ENCODE measurements at places on chromosomes 6 and 20. TPM values are rescaled to one million over a fixed set of nuclear protein-coding genes. Genes with fewer than 3 reads are reported as not detected.

GRCh38 chr6:26309731-26310142, 55.3 kb upstream of the BTN3A2 start:
- H3K4me3 ChIP-seq, result no peak overlapping the region
- H3K4me1 ChIP-seq, result no peaks in the 10 kb centered on the region
- no peak for DNase-seq
- no peaks in the 10 kb centered on the region for H3K27me3 ChIP-seq
- H3K36me3 ChIP-seq, result no peaks in the 10 kb centered on the region

DNA sequence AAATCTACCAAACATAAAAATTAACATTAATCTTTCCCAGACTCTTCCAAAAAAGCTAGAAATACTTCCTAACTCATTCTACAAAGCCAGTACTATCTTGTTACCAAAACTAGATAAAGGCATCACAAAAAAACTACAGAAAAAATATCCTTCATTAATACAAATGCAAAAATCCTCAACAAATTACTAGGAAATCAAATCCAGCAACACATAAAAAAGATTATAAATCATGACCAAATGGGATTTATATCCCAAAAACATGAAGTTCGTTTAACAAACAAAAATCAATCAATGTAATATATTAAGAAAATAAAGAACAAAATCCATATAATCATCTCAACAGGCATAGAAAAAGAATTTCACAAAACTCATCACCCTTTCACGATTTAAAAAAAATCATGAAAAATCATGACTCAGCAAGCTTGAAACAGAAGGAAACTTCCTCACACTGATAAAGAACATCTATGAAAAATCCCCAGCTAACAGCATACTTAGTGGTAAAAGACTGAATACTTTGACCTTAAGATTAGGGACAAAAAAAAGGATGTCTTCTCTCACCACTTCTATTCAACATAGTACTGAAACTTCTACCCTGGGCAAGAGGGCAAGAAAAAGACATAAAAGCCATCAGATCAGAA, 43.2 kb downstream of the RANBP9 start:
- H3K36me3 ChIP-seq, result no peaks in the 10 kb centered on the region
- no peak overlapping the region for H3K4me3 ChIP-seq
- H3K4me1 ChIP-seq, result peaks cover 37% of the 10 kb centered on the region
- no peak for DNase-seq
- no peak overlapping the region for H3K27ac ChIP-seq

GRCh38 chr20:24506146-24506545, 36.7 kb downstream of the SYNDIG1 start:
- H3K27ac ChIP-seq, result no peak overlapping the region
- no peak for DNase-seq
- H3K36me3 ChIP-seq, result no peaks in the 10 kb centered on the region
- H3K4me3 ChIP-seq, result no peak overlapping the region
- no peaks in the 10 kb centered on the region for H3K4me1 ChIP-seq

Gene SMIM8
- 4.1 TPM for polyA plus RNA-seq

GRCh38 chr20:34110745-34111641, 1.1 kb downstream of the EIF2S2 start:
- peaks cover 26% of the 10 kb centered on the region for H3K4me1 ChIP-seq
- H3K27me3 ChIP-seq, result no peaks in the 10 kb centered on the region
- H3K36me3 ChIP-seq, result no peaks in the 10 kb centered on the region
- DNase-seq, result no peak
- H3K27ac ChIP-seq, result peak overlapping the region; percentile 91
- peak overlapping the region; percentile 79 for H3K4me3 ChIP-seq

Gene PCSK2
- polyA plus RNA-seq, result 7.3 TPM

DNA sequence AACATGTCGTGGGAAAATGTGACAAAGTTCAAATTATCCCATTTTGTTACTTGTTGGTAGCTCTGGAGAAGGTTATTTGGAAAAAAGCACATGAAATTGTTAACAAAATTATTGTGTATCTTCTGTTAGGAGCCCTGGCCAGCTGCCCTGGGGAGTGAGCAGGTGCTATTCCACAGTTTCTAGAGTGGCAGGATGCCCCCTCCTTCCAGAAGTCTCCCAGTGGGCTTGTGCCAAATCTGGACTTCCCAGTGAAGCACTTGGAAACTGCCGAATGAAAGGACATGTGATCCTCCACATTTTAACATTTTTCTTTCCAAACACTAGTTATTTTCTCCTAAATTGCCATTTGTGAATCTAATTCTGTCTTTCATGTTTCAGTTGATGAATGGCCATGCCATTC, 66.9 kb upstream of the CLDN20 start:
- H3K36me3 ChIP-seq, result no peaks in the 10 kb centered on the region
- H3K27ac ChIP-seq, result no peak overlapping the region
- no peak overlapping the region for H3K4me3 ChIP-seq
- H3K4me1 ChIP-seq, result no peaks in the 10 kb centered on the region

GRCh38 chr6:36210182-36210581, 13.6 kb downstream of the BRPF3 start:
- no peak overlapping the region for H3K27ac ChIP-seq
- H3K27me3 ChIP-seq, result no peaks in the 10 kb centered on the region
- no peak for DNase-seq
- H3K4me3 ChIP-seq, result no peak overlapping the region
- no peaks in the 10 kb centered on the region for H3K4me1 ChIP-seq

Gene AKAP12
- 2.7 TPM for polyA plus RNA-seq

GRCh38 chr20:14830466-14830865, 493.1 kb upstream of the FLRT3 start:
- H3K4me3 ChIP-seq, result no peak overlapping the region
- H3K27ac ChIP-seq, result no peak overlapping the region
- no peaks in the 10 kb centered on the region for H3K4me1 ChIP-seq
- no peak for DNase-seq
- no peaks in the 10 kb centered on the region for H3K27me3 ChIP-seq

DNA sequence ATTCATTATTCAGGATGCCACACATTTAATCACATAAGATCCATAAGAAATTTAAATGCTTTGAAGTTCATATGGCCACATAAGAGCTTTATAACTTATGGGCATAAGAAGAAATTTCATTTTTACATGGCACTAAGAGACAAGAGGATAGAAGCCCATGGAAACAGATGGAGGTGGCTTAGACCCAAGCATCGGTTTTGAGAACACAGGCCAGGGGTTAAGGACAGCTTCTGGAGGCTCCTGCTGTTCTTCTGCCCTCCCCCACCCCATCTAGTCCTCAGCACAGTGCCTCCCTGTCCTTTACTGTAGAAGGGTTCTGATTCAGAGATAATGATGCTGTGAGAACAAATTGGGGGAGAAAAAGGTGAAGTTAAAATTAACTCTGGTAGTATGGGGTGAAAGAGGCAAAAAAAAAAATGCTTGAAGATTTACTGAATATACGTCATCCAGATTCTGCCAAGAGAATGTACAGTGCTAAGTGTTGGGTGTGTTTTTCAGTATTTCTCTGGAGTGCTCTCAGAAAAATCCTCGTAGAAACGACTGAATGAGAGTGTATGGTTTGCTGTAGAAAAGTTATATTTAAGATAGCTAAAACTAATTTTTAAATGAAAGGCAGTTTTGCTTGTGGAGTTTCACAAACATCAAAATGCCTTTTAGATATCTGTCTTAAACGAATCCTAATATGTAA, 539.7 kb downstream of the QKI start:
- no peaks in the 10 kb centered on the region for H3K36me3 ChIP-seq
- H3K27ac ChIP-seq, result no peak overlapping the region
- no peaks in the 10 kb centered on the region for H3K4me1 ChIP-seq
- no peaks in the 10 kb centered on the region for H3K27me3 ChIP-seq

Gene SCRT2
- 0.19 TPM for polyA plus RNA-seq

- DNase-seq, result no peak
- H3K27ac ChIP-seq, result no peak overlapping the region
- H3K36me3 ChIP-seq, result no peaks in the 10 kb centered on the region
Observed at GRCh38 chr6:128168244-128168643, 267.4 kb upstream of the THEMIS start.

GRCh38 chr20:22823119-22823518, 212.0 kb upstream of the SSTR4 start:
- no peak overlapping the region for H3K4me3 ChIP-seq
- H3K36me3 ChIP-seq, result no peaks in the 10 kb centered on the region
- H3K27ac ChIP-seq, result no peak overlapping the region
- H3K4me1 ChIP-seq, result no peaks in the 10 kb centered on the region

Gene SIRPD
- polyA plus RNA-seq, result not detected

DNA sequence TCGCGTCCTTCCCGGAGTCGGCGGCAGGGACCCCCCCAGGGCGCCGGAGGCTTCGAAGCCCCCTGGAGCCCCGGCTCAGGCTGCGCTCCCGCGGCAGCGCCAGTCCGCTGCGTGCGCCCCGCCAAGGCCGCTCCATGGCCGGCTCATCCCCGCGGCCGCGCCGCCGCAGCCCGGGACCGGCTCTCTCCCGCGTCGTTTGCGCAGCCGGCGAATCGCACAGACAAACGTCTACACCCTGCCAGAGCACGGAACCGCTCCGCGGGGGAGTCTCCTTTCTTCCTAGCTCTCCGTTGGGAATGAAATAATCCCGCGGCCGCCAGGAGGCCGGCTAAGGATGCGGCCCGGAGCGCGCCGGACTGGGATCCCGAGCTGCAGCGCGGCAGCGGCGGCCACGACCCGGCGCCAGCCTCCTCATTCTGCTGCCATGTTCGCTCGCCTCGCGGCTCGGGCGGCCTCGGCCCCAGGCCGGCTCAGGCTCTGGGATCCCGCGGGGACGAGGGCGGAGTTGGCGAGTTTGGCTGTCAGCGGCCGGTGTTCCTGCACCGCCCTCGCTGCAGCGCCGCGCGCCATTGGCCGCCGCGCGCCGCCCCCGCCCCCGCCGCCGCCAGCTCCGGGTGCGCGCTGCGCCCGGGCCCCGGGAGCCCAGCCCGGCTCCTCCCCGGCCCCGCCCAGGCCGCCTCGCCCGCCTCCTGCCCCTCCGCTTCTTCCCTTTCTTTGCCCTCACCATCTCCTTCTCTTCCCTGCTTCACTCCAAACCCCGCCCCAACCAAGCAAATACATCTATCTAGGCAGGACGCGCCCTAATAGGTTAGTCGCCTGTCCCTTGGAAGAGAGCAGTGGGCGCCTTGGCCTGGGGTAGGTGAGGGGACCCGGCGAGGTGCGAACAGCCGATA, at the start of gene GFOD1:
GFOD1 (minus strand) TSS at position 479 of the 893 bp plus-strand sequence. CDS start 710 bp downstream, outside the sequence.
- H3K27me3 ChIP-seq, result no peaks in the 10 kb centered on the region
- peak within 1 kb of the TSS; percentile 76 for H3K27ac ChIP-seq
- H3K4me1 ChIP-seq, result peaks cover 4% of the 10 kb centered on the region
- peak; percentile 81 for DNase-seq
- H3K36me3 ChIP-seq, result no peaks in the 10 kb centered on the region

GRCh38 chr20:2137552-2138201, 36.0 kb downstream of the STK35 start:
- no peaks in the 10 kb centered on the region for H3K4me1 ChIP-seq
- no peaks in the 10 kb centered on the region for H3K27me3 ChIP-seq
- no peak overlapping the region for H3K4me3 ChIP-seq
- DNase-seq, result no peak
- no peak overlapping the region for H3K27ac ChIP-seq

DNA sequence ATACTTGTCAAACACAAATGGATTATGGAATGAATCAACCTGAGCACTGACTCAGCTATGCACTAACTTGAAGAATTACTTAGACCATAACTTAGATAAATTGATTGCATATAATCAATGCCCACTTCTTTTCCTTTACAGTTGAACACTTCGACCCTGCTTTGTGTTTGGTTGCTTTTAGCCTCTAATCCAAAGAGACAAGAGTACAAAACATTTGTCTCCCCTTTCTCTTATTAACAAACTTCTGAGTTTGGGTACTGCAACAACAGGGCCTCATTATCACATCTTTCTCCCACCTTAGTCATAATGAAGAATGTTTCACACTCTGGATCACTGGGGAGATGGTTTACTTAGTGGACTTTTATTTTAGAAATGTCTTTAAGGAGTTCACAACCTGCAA, 2.6 kb upstream of the TAAR6 start:
- no peak overlapping the region for H3K4me3 ChIP-seq
- no peaks in the 10 kb centered on the region for H3K27me3 ChIP-seq
- H3K4me1 ChIP-seq, result no peaks in the 10 kb centered on the region
- H3K36me3 ChIP-seq, result no peaks in the 10 kb centered on the region

Gene HTR1E
- not detected for polyA plus RNA-seq

GRCh38 chr6:143961066-143961465, 47.0 kb downstream of the PLAGL1 start:
- no peak overlapping the region for H3K4me3 ChIP-seq
- H3K27ac ChIP-seq, result no peak overlapping the region
- no peaks in the 10 kb centered on the region for H3K4me1 ChIP-seq
- H3K36me3 ChIP-seq, result no peaks in the 10 kb centered on the region

- H3K36me3 ChIP-seq, result no peaks in the 10 kb centered on the region
- no peaks in the 10 kb centered on the region for H3K4me1 ChIP-seq
- H3K27ac ChIP-seq, result no peak overlapping the region
- no peak overlapping the region for H3K4me3 ChIP-seq
- no peak for DNase-seq
Observed at GRCh38 chr6:85662251-85662650, 19.6 kb upstream of the SYNCRIP start.

GRCh38 chr20:51368461-51369211, 173.9 kb downstream of the NFATC2 start:
- no peaks in the 10 kb centered on the region for H3K27me3 ChIP-seq
- no peaks in the 10 kb centered on the region for H3K4me1 ChIP-seq
- no peak overlapping the region for H3K27ac ChIP-seq
- no peak overlapping the region for H3K4me3 ChIP-seq
- no peak for DNase-seq

GRCh38 chr6:119526561-119527230, 177.1 kb upstream of the MAN1A1 start:
- no peak for DNase-seq
- no peaks in the 10 kb centered on the region for H3K27me3 ChIP-seq
- no peaks in the 10 kb centered on the region for H3K4me1 ChIP-seq
- H3K36me3 ChIP-seq, result no peaks in the 10 kb centered on the region
- H3K4me3 ChIP-seq, result no peak overlapping the region

GRCh38 chr6:28145231-28145630, 3.5 kb downstream of the ZKSCAN8 start:
- no peak for DNase-seq
- no peak overlapping the region for H3K4me3 ChIP-seq
- H3K27me3 ChIP-seq, result no peaks in the 10 kb centered on the region
- H3K36me3 ChIP-seq, result peaks cover 24% of the 10 kb centered on the region

DNA sequence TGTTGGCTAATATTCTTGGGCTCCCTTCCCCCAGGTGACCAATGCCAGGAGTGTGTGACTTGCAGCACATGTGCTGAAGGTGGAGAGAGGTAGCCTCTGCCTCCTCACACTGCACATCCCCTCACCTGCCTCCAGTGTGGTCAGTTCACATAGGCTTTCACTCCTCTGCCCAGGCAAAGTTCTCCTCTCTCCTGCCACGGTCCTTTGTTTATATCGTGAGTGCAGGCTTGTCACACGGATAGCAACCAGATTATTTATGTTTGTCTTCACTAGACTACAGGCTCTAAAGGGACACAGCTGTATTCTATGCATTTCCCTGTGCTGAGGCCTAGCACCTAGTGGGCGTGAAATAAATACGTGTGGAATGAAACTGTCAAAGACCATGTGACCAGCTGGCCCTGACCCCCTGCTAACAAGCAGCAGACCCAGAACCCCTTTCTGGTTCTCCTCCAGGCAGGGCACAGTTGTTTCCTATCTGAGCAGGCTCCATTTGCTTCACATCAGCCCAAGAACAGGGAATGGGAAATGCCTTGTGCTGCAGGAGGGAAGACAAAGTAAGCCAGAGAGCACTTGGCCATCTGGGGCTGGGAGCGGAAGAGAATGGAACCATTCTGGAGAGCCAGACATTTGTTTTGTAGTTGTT, 42.3 kb downstream of the UNC5CL start:
- H3K27me3 ChIP-seq, result no peaks in the 10 kb centered on the region
- H3K4me1 ChIP-seq, result peaks cover 55% of the 10 kb centered on the region
- H3K27ac ChIP-seq, result peak overlapping the region; percentile 79
- H3K36me3 ChIP-seq, result no peaks in the 10 kb centered on the region
